ENCODE measurements at places on chromosomes 2 and 18.

GRCh38 chr2:11985817-11986566 lies 239.6 kb downstream of the LPIN1 start:
- DNase-seq = no peak

DNA sequence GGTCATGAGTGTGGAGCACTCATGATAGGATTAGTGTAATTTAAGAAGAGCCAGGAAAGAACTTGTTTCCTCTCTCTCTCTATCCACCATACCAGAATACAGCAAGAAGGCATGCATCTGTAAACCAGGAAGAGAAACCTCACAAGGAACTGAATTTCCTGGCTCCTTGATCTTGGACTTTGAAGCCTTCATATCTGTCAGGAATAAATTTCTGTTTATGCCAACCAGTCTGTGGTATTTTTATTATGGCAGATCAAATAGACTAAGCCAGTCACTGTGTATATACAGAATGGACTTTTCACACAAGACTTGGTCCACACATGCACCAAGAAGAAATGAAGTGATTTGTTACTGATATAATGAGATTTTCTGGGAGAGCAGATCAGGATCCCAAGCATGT lies 930.1 kb upstream of the TMEFF2 start:
- DNase-seq = no peak

DNA sequence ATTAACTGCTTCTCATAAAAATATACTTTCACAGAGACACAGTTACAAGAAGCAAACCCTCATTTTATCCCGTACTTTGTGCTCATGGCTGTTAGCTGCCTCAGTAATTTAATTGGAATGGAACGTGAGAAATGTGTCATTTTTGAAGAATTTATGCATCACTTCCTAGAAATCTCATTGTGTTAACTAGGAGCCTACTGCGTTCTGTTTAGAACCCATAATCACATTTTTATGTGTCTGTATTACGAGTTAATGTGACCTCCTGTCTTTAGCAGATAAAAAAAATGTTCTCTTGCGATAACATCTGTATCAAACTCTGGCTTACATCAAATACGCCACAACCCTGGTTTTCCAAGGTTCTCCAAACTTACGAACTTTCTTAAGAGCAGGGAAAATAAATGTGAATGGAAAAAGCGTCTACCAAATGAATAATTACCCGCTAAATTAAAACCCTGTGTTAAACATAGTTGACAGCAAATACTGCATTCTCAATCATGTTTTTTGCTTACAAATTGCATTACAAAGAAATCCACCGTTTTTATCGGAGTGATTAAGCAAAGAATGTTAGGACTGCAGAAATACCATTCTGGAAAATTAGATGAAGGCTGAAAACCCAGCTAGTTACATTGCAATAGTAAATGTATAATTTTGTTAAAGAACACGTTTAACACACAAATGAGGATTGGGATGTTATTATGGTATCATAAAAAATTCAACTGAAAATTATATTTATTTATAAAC lies 12.1 kb upstream of the GBX2 start:
- DNase-seq = no peak

- DNase-seq = no peak
Measured at GRCh38 chr2:190635781-190636180, 13.1 kb upstream of the NAB1 start.

DNA sequence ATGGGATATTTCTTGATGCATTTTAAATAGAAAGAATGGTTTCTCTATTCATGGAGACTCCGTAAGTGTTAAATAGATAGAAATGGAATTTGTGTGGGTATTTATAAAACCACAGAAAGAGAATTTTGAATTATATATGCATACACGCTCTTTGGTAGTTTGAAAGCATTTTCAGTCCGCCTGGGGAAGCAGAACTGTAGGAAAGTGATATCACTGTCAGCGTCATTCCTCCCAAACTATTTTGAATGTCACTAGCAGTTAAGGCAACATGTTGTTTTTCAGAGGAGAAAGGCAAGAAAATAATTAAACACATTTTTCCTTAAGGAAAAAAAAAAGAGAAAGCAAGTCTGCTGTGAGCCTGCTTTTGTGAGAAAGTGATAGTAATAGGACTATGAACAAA lies 8.7 kb upstream of the ERMN start:
- DNase-seq = no peak

DNA sequence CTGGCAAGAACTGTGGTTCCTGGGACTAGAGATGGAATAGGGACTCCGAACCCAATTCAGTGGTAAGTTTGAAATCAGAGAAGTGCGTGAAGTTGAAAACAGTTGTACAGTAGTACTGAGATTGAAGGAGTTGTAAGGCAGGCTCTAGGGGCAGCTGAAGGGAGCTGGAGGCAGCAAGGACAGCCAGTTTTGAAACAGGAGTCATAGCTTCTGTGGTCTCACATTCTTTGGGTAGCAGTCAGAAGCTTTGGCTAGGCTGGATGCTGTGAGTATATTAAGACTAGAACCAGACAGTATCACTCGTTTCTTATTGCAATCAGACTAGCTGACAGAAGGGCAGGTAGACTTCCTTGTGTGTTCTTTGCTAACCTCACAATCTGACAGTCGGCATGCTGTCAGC lies 64.5 kb upstream of the ADAM23 start:
- DNase-seq = no peak

- DNase-seq = no peak
Measured at GRCh38 chr2:105443617-105444598, 45.1 kb upstream of the FHL2 start.

GRCh38 chr18:45073556-45073955 lies 392.9 kb downstream of the SETBP1 start:
- DNase-seq = no peak

All from esophagus squamous epithelium (tissue), 5 donors.